ENCODE measurements at places on chromosomes 2 and 18.

DNA sequence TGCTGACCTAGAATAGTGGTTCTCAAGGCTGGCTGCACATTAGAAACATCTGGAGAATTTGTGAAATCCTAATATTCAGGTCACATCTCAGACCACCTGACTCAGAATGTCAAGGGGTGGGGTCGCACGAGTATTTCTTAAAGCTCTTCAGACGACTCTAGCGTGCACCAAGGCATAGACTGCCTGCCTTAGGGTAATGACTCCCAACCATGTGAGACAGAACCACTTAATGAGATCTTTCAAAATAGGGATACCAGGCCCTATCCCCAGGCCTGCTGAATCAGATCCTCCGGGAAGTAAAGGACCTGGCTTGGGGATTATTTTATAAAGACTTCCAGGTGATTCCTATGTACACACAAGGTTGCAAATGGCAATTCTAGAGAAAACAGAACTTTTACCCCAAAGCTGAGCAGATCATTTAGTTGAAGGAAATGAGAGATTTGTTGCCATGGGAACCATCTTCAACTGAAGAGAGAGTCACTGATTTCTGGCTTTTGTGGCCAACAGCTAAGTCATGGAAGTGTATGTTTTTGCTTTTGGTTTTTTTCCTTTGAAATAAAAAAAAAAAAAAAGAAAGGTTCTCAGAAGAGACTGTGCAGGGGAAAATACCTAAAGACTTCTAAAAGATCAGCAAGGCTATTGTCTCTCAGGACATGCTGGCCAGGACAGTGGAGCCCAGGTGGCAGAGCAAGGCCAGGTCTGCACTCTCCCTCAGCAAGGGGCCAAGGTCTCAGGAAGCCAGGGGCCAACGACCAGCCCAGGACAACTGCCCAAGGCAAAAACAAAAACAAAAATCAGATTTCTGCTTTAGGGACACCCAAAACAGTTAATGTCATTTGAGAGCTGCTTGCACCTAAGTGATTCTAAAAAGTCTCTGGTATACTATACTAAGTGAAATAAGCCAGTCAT lies 15.3 kb upstream of the LOXHD1 start:
- no peak for DNase-seq

DNA sequence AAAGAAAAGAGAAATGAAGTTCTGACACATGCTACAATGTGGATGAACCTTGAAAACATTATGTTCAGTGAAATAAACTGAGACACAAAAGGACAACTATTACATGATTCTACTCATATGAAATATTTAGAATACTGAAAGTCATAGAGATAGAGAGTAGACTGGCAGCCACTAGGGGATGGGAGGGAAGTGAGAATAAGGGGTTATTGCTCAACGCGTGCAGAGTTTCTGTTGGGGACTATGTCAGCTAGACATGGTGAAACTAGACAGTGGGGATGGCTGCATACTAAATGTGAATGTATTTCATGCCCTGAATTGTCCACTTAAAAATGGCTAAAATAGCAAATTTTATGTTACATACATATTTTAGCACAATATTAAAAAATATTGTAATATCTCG lies 108.7 kb upstream of the ATL2 start:
- DNase-seq, result no peak

- DNase-seq, result no peak
Observed at GRCh38 chr2:166104773-166105172, 23.0 kb downstream of the SCN1A start.

DNA sequence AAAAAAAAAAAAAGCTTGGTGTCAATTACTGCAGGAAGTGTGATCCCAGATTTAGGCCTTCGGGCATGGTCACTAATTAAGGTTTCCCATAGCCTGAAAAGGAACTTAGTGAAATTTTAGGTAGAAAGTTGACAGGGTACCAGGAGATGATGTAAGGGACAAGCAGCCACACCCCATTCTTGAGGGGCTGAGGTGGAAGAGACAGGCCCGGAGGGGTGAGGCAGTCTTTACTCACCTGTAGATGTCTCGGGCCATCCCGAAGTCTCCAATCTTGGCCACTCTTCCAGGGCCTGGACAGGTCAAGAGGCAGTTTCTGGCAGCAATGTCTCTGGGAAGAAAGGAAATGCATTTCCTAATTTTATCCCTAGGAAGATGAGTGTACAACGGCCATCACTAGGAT lies 94.3 kb downstream of the CLIP4 start:
- DNase-seq, result no peak

DNA sequence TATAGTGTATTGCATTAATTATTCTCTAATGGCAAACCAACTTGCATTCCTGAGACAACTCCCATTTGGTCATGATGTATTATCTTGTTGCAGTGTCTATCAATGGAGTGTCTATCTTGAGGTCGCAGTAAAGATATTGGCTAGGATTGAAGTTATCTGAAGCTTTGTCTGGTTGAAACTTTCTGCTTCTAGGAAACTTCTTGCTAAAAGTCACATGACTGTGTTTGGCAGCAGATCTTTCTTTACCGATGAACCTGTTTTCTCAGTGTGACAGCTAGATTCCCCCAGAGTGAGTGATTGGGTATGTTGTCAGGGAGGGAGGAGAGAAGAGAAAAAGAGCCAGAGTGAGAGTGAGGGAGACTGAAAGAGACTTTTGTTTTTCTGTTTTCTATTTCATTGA lies 119.6 kb downstream of the QPCT start:
- no peak for DNase-seq

GRCh38 chr2:190877436-190877835 lies 3.2 kb upstream of the GLS start:
- no peak for DNase-seq

DNA sequence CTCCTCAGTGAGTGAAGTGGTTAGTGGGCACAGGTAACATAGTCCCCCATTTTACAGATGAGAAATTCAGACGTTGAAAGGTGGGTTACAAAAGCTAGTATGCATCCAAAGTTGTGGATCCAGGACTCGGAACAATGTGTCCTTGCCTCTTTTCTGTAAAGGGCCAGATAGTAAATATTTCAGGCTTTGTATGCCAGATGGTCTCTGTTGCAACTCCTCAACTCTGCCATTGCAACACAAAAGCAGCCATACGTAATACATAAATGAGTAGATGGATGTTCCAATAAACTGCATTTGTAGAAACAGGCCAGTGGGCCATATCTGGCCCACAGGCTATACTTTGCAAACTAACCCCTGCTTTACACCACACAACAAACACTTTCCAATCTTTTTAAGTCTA lies 166.6 kb upstream of the PKDCC start:
- DNase-seq, result no peak

GRCh38 chr2:105439141-105439540 lies 40.3 kb upstream of the FHL2 start:
- no peak for DNase-seq

- no peak for DNase-seq
Observed at GRCh38 chr2:120989512-120990441, 254.1 kb downstream of the GLI2 start.

DNA sequence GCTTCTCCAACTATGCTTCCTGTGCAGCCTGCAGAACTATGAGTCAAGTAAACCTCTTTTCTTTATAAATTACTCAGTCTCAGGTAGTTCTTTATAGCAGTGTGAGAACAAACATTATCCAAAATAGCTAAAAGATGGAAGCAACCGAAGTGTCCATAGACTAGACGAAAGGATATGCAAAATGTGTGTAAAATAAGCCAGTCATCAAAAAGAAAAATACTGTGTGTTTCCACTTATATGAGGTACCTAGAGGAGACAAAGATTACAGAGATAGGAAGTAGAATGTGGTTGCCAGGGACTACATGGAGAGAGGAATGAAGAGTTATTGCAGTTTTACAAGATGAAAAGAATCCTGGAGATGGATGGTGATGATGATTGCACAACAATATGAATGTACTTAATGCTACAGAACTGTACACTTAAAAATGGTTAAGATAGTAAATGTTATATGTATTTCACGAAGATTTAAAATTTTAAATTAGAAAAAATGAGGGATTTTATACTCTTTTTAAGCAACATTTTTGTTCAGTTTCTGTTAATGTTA lies 99.3 kb upstream of the FN1 start:
- no peak for DNase-seq

GRCh38 chr2:151845884-151846283 lies 17.7 kb upstream of the ARL5A start:
- DNase-seq, result no peak

DNA sequence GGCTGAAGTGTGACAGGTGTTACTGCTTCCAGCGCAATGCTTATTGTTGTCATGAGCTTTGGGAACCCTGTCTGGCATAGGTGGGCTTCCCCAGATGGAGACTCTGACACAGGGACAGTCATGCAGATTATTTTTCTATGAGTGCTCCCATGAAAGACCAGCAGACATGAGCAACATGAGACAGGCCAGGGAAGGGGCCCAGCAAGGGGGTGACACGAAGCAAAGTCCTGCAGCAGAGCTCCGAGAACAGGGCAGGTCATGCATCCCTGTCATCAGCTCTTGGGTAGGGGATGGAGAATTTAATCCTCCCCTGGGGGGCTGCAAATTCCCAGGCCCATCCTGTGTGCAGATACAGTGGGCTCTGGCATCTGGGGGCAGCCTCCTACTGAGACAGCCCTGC lies 77.4 kb downstream of the CTAGE1 start:
- DNase-seq, result no peak

DNA sequence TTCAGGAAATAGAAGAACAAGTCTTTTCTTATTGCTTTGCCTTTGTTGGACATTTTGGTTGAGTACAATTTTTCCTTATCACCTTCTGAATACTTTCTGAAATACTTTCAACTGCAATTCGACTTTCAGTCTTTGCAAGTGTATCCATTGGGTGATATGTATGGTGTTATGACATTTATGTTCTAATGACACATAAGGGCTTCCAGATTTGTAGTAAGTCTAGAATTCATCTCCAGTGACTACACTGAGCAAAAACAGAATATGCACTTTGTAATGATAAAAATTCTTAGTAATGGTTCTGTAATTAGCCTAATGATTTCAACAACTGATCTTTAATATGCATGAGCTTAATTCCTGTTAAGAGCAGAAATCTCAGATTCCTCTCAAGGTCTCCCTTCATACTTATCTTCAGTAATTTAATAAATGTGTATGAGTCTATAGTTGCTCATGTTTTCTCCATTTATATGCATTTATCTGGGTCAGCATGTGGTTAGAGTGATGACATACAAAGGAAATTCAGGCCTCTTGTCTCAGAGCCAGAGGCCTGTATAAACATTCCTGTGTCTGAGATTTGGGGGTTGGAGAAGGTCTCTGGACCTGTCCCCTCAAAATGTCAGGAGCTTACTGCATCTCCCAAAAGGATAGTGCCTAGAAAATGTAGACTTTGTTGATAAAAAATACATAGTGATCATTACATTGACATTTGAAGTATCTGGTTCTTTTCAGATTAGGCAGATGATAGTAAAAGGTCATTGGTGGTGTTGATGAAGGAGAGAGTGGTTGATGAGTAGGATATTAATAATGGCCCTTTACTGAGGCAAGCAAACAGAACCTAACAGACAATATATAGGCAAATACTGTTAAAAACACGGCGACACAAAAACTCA lies 114.9 kb downstream of the QPCT start:
- DNase-seq, result no peak

DNA sequence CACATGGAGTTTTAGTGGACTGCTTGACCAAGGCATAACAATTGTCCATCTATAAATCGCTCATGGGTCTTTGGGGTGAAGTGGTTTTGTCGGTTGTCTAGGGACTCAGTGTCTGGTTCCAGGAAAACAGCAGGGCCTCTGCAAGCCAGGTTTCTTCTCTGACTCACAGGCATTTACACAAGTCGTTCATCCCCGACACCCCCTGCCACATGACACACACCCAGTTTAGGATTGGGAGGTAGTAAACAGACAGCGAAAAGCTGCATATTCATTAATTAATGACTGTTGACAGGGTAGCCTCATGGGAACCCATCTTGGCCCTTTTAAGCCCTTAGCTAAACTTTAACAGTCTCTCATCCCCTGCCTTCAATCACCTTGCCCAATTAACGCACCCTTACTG lies 194.8 kb upstream of the ACVR2A start:
- no peak for DNase-seq

DNA sequence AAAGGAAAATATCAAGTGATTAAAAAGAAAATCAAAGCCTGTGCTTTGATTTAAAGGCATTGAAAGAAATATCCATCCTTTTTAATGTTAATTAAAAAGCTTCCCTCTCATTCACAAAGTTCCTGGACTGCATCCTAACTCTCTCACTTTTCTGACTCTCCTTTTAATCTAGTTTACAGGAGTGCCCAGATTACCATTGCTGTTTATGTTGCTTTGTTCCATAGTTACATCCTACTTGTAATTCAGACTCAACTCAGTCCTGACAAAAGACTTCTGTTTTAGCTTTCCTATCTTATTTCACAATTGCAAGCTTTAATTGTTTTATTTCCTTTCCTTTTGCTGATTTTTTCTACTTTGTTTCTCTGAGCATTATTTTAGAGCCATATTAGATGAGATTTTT lies 160.7 kb upstream of the DTNA start:
- DNase-seq, result no peak

DNA sequence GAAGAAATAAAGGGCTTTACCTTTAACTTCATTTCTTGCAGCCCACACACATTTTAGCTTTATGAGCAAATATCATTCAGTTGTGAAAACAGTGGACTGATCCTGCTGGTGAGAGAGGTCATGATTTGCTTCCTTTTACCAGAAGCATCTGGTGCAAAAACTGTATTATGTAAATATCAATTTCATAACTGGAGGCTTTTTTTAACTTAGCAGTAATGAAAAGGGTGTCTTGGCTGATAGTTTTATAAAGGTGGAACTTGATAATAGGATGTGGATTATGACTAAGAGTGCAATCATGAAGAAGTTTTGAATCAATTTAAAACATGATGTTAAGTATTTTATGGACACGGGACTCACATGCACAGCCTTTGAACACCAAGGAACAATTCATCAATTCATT lies 304.4 kb downstream of the GULP1 start:
- DNase-seq, result no peak

DNA sequence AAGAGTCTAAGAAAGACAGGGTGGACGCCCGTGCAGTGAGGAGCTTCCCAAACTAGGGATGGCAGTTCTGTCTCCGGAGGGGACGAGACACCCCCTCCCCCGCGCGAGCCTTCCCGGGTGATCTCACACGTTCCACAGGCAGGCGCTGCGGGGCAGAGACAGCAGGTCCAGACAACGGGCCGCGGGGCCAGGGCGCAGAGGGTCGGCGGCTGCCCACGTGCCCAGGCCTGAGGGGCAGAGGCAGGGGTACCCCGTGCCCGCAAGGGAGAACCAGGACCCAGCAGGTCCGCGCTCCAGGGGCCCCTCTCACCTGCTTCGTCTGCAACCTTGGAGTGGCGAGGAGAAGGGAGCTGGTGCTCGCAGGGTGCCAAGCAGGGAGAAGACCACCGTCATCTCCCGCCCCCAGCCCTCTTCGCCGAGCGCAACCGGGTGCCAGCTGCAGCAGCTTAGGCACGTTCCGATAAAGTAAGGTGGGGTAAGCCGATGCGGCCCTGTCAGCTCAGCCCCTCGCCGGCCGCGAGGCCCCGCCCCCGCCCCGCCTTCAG lies at the start of gene GPR155:
Gene GPR155, minus strand, starts transcription at position 467 of the 545 bp plus-strand sequence. CDS start 5,073 bp downstream, outside the sequence.
- no peak for DNase-seq
